ENCODE measurements at places on chromosomes 3 and 15. TPM values are rescaled to one million over a fixed set of nuclear protein-coding genes. Genes with fewer than 3 reads are reported as not detected.

Gene GOLGA8R
- 1.0 TPM for total RNA-seq

Gene HAPLN3
- 31.6 TPM for total RNA-seq

Gene HYAL1
- total RNA-seq, result 0.29 TPM

Gene EXD1
- total RNA-seq, result 0.16 TPM

Gene IL17RB
- 1.8 TPM for total RNA-seq

Gene MEX3B
- 0.54 TPM for total RNA-seq

Gene NME9
- 1.6 TPM for total RNA-seq

Gene LMAN1L
- 0.82 TPM for total RNA-seq

Gene WDR93
- 0.19 TPM for total RNA-seq

Gene ASB14
- not detected for total RNA-seq

Gene TRIM59
- total RNA-seq, result 41.1 TPM

Gene ZNF80
- 0.29 TPM for total RNA-seq

Gene MFAP1
- 63.4 TPM for total RNA-seq

Gene THAP10
- 0.39 TPM for total RNA-seq

Gene OR5K2
- total RNA-seq, result not detected

Gene PRR23B
- total RNA-seq, result not detected

Gene GANC
- 29.2 TPM for total RNA-seq

Gene IL17RE
- total RNA-seq, result 5.9 TPM

Gene TMEM44
- 11.1 TPM for total RNA-seq

Gene GPR27
- 2.5 TPM for total RNA-seq

Gene KLHL40
- not detected for total RNA-seq

Gene GOLGA6L26
- total RNA-seq, result not detected

Gene CGGBP1
- total RNA-seq, result 103 TPM

Gene ULK3
- 46.7 TPM for total RNA-seq
